ENCODE measurements at places on chromosomes 2 and 18.

DNA sequence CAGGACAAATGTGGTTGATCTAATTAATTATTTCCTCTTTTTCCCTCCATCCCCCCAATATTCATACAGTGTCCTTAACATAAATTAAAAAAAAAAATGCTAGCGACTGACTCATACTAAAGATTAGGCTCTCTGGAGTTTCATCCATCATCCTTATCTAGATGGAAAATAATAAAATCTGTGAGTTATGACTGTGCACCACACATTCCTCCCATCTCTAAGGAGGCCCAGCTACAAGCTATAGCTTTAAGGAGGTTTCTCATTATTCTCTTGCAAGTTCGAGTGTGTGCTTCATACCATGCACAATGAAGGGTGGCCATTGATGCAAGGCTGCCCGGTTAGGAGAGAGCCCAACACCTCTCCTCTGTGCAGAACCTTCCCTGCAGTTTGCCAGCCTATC, 77.3 kb downstream of the XDH start:
- DNase-seq, result no peak

DNA sequence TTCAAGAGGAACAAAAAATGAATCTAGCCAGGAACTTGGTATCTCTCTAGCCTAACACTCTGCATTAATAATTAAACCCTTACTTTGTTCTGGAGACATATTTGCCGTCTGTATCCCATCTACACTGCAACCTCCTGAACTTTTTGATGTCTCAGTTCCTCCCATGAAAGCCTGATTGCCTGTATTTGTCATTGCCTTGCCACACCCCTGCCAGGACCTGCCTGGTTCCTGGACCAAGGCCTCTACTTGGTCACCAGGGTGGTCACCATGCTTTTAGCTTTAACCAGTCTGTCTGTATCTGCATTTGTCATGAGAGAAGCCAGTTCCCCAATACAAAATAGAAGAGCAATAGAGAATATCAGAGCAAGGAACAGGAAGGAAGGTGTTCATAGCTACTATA, 58.8 kb upstream of the NOL4 start:
- DNase-seq, result no peak

DNA sequence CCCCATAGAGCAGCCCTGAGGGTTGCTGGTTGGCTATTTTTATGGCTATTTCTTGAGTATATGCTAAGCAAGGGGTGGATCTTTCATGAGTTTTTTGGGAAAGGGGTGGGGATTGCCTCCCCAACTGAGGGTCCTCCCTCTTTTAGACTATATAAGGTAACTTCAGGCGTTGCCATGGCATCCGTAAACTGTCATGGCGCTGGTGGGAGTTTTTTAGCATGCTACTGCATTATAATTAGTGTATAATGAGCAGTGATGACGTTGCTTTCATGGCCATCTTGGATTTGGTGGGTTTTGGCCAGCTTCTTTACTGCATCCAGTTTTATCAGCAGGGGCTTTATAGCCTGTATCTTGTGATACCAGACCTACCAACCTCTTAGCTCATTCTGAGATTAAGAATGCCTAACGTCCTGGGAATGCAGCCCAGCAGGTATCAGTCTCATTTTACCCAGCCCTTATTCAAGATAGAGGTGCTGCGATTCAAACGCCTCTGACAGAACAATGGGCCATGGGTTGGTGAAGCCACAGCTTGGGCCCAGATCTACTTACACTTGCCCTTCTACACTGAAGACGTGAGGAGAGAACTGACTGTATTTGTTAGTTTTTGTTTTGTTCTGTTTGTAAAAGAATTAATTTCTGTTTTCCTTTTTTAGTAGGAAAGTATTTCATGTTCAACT, 53.8 kb upstream of the TMEM163 start:
- DNase-seq, result no peak

DNA sequence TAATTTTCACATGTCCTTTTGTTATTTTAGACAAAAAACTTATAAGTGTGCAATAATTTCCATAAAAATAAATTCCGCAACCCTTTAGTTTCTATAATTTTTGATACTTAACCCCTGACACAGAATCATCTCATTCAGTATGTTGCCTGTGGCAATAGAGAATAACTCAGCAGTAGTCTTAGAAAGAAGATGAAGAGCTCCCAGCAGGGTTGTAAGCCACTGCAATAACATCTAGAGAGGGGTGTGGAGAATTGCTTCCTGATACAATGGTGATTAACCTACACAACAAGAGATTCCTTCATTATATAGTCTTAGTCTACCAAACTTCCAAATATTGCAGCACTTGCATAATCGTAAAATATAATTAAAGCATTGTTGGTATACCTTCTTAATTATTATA, 118.9 kb downstream of the TMX3 start:
- no peak for DNase-seq

DNA sequence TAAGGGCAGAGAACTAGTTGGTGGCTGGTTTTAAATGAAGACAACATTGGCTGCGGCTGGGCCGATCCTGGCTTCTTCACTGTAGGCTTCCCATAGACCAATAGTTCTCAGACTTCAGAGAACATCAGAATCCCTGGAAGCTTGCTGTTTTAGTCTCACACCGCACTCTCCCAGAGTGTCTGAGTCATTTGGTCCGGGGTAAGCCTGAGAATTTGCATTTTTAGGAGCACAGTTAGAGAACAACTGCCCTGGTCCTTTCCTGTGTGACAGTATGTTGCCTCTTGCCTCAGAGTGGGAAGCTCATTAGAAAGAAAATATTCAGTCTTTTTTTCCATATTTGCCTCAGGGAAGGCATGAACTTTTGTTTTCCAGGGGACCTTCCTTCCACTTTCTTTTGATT, 137.1 kb upstream of the GAREM1 start:
- no peak for DNase-seq

DNA sequence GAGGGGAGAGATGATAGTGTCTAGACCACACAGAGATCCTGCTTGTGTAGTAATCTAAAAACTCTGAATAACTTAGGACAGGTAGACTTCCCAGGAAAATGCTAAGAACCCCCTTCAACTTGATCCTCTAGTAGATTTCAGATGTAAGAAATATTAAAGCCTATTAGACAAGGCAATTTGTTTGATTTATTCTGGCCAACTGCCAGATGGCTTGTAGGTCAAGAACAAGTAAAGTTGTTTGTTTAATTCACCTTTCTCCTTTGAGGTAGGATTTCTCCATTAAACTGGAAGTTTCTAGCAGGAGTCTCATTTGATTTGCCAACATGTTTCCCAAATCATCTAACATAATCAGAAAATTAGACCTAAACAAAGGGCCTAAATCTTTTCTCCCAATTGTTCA, 48.6 kb downstream of the SH3RF3 start:
- no peak for DNase-seq

DNA sequence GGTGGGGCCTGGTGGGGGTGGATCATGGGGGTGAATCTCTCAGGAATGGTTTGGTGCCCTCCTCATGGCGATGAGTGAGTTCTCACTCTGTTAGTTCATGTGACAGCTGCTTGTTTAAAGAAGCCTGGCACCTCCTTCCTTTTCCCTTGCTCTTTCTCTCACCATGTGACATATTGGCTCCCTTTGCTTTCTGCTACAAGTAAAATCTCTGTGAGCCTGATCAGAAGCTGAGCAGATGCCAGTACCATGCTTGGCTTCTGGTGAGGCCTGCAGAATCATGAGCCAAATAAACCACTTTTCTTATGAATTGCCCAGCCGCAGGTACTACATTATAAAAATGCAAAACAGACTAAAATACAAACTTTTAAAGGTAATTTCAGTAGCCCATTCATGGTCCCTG, 73.4 kb upstream of the TEX51 start:
- DNase-seq, result no peak

- no peak for DNase-seq
Observed at GRCh38 chr2:1487758-1488157, 74.5 kb downstream of the TPO start.

DNA sequence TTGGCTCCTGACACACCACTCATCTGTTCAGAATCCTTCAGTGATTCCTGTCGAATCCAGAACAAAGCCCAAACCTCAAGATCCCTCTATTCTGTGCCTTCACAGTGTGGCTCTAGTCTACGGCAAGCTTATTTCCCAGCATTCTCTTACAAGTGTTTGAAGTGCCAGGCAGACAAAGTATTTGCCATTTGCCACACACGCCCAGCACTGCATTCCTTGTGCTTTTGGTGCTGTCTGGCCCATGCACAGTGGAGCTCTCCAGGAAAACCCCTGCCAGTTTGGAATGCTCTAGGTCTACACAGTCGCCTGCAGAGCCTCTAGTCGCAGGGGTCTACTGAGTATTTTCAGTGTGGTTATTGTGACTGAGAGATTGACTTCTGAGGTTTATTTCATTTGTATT, 258.6 kb upstream of the RAB12 start:
- no peak for DNase-seq

GRCh38 chr2:132446444-132446843, 29.8 kb downstream of the GPR39 start:
- DNase-seq, result no peak

DNA sequence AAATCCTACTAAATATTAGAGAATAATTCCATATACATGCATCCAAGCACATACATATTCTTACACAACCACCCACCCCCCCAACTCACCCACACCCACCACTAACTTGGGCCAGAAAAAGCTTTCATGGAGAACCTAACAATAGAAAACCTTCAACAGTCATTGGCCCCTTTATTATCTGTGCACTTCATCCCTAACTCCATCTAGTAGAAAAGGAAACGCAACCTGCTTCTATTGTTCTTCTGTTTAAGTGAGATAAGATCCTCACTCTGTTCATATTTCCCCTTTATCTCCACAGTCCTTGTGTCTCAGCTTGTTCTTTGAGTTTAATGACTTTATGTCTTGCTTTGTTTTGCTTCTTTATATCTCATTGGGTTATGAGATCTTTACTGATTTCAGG, 1740.2 kb upstream of the CELF4 start:
- DNase-seq, result no peak

DNA sequence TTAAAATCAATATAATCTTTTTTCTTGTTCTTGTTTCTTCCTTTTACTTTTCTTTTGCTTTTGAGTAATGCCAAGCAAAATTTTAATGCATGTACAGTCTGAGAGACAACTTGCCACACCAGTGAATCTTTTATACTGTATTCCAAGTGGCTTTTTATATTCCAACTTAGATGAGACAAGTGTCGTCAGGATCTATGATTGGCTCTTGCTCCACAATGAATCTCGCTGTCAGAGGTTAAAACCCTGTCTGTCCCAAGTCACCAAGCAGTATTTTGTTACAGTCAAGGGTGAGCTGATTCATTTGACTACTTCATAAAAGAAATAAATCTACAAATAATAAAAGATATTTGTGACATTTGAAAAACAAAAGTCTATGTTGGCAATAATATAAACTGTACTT, at the start of gene MSTN:
MSTN (minus strand) TSS at position 129 of the 400 bp plus-strand sequence. CDS start 133 bp downstream, outside the sequence.
- DNase-seq, result no peak

GRCh38 chr2:11008773-11009172, 97.0 kb downstream of the KCNF1 start:
- no peak for DNase-seq

- no peak for DNase-seq
Observed at GRCh38 chr2:12592296-12592695, 124.4 kb upstream of the TRIB2 start.

DNA sequence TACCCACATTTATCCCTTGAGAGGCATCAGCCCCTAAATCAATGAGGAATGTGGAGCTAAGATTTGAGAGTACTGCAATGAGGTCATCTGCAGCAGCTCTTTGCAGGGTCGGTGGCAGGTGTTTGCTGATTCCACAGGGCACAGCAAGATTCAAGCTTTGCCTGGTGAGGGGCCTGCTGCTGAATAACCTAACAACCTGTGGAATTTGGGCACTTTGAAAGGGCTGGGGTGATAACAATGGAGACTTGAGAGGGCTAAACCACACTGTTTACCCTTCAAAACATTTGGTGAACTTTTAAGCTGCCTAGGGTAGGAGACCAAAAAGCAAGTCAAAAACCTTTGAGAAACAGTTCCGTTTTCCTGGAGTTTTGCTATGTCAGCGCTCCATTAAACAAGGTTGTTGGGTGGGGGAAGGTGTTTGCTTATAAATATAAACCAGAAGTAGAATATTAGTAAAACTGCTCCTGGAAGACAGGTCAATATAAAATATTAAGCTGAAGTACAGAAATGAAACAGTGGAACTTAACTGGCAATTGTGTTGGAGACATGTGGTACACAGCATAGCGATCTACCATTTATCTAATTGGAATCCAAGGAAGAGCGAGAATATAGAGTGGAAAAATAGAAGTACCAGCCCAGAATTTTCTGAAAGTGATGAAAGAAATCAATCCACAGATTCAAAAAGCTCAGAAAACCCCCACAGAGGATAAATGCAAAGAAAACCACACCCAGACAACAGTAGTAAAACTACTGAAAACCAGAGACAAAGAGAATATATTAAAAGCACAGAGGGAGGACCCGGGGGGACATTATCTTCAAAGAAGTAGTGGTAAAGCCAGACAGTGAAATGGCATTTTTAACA, 15.7 kb downstream of the COPS8 start:
- DNase-seq, result no peak

GRCh38 chr2:38856165-38856564, 19.6 kb downstream of the DHX57 start:
- no peak for DNase-seq

DNA sequence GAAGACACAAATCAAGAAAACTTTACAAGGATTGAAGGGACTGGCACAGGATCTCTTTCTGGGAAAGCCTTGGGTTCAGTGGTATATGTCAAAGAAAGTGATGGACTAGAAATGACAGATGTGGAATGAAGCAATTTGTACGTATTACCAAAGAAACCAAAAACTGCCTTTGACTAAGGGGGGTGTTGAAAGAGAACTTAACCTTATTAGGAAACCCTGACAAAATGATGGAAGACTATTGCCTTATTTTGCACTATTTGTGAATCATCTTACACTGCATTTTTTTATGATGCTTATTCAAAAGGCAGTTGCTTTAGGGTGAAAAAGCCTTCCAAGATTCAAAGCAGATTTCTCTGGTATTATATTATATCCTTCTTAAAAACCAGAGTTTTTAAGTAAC, 4.0 kb downstream of the TSGA10 start:
- DNase-seq, result no peak

- no peak for DNase-seq
Observed at GRCh38 chr2:239711911-239712570, 311.2 kb upstream of the HDAC4 start.

DNA sequence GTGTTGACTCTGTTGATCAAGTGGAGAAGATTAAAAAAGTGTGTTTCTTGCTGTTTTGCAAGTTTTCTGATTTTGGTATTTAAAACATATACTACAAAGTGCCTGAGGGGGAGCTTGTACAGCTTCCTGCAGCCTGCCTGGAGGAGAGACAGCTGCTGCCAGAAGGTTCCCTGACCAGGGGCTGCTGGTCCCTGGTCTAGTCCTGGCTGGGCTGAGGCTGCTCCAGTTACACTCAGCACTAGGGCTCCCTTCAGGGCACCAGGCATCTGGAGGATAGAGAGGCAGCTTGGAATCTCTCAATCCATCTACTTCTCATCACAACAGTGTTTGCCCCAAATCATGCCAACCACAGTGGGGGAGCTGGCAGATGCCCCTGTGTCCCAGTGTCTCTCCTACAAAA, 4.8 kb downstream of the MC2R start:
- no peak for DNase-seq

- no peak for DNase-seq
Observed at GRCh38 chr2:58851598-58851997, 610.5 kb upstream of the FANCL start.

GRCh38 chr2:86185517-86186212, 9.6 kb downstream of the IMMT start:
- no peak for DNase-seq

Data from activated naive CD4-positive, alpha-beta T cell (primary cell).